NCI-H510A (cell line): ENCODE measurements at places on chromosomes 5 and 9.

DNA sequence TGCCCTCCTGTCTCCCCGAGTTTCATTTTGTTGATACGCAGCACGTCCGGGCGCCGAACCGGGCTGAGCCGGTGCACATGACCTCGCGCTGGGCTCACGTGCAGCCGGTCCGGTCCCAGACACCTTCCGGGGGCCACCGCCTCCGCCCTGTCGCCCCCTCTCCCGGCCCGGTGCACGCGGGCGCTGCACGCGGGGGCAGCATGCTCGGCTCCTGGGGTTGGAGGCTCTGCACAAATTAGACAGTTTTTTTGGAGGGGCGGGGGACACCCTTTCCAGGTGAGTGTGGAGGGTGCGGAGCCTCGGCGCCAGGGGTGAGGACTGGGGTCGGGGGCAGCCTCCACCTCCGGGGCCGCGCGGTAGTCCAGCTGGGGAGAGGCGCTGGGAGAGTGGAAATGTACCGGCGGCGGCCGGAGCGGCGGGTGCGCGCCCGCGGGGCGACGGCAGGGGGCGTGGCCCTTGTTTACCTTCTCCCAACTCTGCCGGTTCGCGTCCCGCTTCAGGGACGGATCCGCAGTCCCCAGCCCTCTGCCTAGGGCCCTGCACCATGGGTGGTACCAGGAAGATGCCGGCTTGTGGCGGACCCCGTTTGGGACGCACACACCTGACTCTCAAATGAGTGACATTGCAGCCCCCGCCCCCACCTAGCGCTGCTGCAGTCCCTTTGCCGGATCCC is 1.1 kb downstream of the JADE2 start:
- DNase-seq = peak; percentile 88

DNA sequence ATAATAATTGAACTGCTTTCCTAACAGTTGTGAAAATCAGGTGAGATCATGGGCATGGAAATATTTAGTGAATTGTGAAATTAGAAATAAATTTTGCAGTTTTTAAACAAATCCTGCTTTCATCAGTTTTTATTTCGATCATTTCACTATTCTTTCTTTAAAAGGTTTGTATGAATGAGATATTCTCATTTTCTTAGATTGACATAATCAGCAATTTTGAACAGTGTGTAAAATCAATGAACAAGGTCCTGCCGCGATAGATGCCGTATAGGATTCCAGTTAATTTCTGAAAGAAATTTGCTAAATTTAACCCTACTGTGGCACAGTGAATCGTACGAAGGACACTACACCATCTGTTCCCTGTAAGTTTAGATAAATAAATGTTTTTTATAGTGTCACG is 7.5 kb downstream of the RAD23B start:
- no peak for DNase-seq

DNA sequence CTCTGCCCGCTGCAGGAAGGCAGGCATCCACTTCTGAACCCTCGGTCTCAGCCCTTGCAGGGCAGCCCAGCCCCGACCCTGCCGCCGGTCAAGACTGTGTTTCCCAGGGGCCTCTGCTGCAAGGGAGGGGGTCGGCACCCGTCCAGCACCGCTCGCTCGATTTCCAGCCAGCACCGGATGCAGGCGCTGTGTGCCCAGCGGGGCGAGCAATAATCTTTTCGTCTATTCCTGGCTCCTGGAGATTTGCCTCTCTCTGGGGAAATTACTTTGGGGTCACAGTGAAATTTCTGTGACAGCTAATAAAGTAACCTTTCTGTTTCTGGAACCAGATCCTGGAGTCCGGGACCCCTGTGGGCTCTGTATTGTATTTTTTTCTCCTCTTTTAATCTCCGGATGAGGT is 155.3 kb downstream of the COL23A1 start:
- no peak for DNase-seq

GRCh38 chr5:570886-571285 is 41.3 kb upstream of the CEP72 start:
- DNase-seq = no peak

DNA sequence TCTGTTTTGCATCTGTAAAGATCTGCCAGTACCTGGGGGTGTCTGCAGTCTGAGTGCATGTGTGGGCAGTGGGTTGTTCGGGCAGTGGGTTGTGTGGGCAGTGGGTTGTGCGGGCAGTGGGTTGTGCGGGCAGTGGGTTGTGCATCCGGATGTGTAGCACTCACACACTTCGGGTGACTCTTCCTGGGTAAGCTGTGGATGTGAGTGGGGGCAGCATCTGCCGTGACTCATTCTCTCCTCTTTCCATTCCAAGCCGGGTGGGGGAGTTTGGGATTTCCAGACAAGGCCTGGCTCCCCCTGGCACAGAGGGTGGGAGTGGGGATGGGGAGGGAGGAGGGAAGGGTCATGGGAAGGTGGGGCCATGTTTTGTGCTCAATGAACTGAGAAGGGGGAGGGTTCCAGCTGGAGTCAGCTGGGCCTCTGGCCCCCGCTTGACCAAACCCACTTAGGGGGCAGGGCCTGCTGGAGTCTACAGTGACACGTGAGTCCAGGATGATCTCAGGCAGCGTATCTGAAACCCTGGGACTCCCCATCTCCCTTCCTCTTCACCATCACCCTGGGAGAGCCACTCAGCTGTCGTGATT is 8.3 kb downstream of the CRB2 start:
- no peak for DNase-seq
